IMR-90 (cell line): ENCODE measurements at places on chromosomes 13 and 19. TPM values are rescaled to one million over a fixed set of nuclear protein-coding genes. Genes with fewer than 3 reads are reported as not detected.

ICAM5 gene
- 2.5 and 3.0 TPM in 2 replicates for total RNA-seq

TMEM86B gene
- 0.18 and 0.28 TPM in 2 replicates for total RNA-seq

CYP2F1 gene
- total RNA-seq = not detected in 2 replicates

ERCC5 gene
- 34.4 and 50.8 TPM in 2 replicates for total RNA-seq

ZNF112 gene
- total RNA-seq = 7.7 and 10.3 TPM in 2 replicates

PROZ gene
- not detected in 2 replicates for total RNA-seq

HSPB6 gene
- total RNA-seq = 5.7 and 6.9 TPM in 2 replicates

COX6B2 gene
- not detected in 2 replicates for total RNA-seq

BEST2 gene
- total RNA-seq = not detected in 2 replicates

C19orf85 gene
- total RNA-seq = not detected in 2 replicates

FFAR1 gene
- total RNA-seq = not detected in 2 replicates

PLA2G4C gene
- total RNA-seq = 4.3 and 5.0 TPM in 2 replicates

CD70 gene
- total RNA-seq = not detected in 2 replicates

PEAK3 gene
- total RNA-seq = under 0.01 TPM in 1 of 2 replicates, not detected in the other

PRR12 gene
- total RNA-seq = 0.28 and 0.36 TPM in 2 replicates

SIGLEC12 gene
- not detected in 2 replicates for total RNA-seq

JOSD2 gene
- total RNA-seq = 12.2 and 15.3 TPM in 2 replicates

DIAPH3 gene
- 9.3 and 16.1 TPM in 2 replicates for total RNA-seq

RASA3 gene
- total RNA-seq = 21.0 and 22.8 TPM in 2 replicates
